ENCODE measurements at places on chromosomes 16 and 17.
A peak's percentile ranks its signal among the peaks of the same experiment; 100 is the strongest.

DNA sequence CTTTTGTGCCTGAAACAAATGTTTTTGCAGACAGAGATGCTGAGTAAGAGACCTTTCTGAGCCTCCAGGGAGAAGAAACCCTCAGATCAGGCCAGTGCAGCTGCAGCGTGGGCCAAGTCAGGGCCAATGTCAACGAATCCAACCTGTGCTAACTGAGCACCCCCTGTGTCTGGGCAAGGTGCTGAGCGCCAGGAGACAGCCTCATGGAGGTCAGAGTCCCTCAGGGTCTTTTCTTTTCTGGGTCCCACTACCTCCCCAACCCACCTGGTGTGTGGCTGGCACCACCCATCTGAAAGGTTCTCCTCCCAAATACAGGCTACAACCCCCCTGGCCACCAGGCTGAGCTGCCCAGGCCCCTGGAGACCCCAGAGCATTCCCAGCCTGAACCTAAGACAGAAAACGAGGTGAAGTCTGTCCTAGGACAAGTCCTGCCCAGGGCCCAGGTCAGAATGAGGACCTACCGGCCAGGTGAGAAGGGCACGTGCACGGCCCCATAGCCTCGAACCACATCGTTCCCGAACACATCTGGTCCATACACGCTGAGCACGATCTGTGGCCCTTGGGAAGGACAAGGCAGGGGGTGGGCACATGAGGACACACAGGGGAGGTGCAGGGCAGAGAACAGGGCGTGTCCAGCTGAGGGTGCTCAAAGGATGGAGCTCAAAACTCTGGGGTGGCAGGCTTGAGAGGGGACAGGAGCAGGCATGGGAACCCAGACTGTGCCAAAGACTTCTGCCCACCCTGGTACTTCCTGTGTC is 15.0 kb downstream of the B9D1 start:
- DNase-seq, result no peak

DNA sequence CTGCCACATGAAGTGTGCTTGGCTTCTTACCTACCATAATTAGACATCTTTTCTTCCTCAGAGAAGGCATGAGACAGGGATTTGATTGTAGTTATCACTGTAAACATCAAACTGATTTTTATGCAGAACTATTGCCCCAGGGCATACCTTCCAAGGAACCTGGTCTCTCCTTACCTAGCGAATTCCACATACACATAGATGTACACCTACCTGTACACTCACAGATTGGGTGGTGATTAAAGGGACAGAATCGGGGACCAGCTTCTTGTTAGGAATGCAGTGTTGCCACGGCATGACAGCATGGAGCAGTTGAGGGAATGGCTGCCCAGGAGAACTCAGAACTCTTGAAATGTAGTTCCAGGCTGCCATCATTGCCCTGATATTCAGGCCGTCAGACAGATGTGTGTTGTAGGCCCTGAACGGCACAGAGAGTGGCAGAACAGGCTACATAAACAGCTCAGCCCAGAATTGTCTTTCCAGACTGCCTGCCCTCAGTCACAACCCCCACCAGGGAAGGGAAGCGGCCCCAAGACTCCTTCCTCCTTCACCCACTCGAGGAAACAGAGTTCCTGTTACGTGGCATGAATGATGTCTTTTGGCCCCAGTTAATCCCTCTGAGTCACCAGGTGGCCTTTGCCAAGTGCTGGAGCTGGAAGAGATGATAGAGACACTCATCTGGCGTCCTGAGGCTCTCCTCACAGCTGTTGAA is 17.8 kb upstream of the NAGLU start:
- DNase-seq, result peak; percentile 88

DNA sequence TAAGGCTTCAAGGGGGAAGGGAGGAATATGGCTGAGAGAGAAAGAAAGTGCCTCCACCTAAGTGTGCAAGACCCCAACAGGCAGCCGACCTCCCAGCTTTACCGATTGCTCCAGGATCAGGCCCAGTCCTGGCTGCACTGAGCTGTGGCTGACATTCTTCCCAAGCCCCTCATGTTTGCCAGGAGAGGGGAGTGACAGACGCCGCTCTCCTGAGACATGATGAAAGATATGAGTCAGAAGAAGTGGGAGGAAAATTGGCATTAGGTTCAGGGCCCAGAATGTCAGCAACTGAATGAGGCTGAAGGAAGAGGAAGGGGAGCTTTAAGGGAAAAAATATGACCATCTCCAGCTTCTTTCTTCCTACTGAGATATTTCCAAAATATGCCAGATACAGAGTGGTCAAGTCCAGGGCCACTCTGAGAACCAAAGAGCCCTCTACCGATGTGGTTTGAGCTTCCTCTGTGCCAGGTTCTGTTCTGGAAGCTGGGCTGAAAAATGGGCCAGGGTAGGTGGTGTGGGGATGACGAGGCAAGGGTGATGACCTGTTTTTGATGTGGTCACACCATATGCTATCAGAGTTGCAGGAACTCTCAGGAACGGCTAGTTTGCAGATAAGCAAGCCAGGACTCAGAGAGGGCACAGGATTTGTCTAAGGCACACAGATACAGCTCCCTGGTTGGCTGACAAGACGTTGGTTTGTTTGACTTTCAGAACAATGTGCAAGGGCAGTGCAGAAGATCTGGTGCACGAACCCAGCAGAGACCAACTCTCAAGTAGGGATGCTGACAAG is 176.7 kb downstream of the SOX9 start:
- DNase-seq, result peak; percentile 54

GRCh38 chr17:81648013-81648706 is 8.2 kb downstream of the PDE6G start:
- DNase-seq, result no peak

DNA sequence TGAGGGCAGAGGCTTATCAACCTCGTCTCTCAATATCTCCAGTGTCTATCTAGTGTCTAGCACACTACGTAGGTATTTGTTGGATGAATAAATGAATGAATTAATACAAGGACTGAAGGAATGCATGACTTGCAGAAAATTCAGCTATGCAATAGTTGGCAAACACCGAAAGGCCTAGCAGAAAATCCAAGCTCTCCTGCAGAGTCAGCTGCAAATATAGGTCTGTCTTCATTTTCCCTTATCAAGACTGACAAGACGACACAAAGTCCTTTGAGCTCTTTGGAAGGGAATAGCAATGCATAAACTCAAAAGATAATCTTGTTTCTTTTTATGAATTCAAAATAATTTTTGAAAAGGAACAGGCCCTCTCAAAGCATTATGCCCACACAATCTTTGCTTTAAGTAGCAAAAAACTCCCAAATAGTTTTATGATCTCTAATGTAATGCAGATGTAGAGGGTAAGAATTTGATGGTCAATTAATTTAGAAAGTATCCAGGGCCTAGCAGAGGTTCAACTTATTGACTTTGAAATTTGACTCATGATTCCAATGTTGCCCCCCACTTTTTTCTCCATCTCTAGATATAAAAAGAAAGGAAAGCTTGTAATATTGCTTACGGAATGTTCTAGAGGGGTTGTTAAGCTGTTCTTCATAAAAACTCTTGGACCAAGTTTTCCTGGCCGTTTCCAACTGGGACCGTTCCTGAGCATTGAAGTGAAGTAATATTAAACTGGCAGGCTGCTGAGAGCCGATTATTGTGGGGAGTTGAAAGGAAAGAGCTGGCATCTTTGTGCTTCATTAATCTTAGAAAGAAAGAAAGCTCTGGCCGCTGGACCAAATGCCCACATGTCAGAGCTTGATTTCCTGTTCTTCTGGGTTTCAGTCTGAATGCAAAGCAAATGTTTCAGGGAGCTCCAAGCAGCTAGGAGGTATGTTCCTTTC is 227.3 kb downstream of the HS3ST3A1 start:
- no peak for DNase-seq

DNA sequence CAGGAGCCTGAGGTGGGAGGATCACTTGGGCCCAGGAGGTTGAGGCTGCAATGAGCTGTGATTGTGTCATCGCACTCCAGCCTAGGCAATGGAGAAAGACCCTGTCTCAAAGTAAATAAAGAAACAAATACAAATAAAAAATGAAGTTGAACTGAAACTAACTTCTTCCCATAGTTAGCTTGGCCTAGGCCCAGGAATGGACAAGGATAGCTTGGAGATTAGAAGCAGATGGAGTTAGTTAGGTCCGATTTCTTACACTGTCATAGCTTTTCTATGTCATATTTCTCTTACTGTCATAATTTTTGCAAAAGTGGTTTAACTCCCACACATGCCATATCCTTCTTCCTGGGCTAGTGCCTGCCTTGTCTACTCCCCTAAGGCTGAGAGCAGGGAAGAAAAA is 154.7 kb upstream of the CACNG3 start:
- DNase-seq, result no peak

DNA sequence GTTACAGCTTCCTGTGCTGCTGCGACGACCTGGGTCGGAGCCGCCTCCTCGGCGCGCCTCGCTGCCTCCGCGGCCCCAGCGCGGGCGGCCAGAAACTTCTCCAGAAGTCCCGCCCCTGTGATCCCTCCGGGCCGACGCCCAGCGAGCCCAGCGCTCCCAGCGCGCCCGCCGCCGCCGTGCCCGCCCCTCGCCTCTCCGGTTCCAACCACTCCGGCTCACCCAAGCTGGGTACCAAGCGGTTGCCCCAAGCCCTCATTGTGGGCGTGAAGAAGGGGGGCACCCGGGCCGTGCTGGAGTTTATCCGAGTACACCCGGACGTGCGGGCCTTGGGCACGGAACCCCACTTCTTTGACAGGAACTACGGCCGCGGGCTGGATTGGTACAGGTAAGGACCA is 746 bp downstream of the HS3ST2 start:
- DNase-seq, result no peak

- DNase-seq, result no peak
Observed at GRCh38 chr17:44170499-44171201, at the start of gene ASB16. TSS of gene ASB16 (plus strand) at chr17:44170704. CDS start at chr17:44170790, 86 bp downstream.

DNA sequence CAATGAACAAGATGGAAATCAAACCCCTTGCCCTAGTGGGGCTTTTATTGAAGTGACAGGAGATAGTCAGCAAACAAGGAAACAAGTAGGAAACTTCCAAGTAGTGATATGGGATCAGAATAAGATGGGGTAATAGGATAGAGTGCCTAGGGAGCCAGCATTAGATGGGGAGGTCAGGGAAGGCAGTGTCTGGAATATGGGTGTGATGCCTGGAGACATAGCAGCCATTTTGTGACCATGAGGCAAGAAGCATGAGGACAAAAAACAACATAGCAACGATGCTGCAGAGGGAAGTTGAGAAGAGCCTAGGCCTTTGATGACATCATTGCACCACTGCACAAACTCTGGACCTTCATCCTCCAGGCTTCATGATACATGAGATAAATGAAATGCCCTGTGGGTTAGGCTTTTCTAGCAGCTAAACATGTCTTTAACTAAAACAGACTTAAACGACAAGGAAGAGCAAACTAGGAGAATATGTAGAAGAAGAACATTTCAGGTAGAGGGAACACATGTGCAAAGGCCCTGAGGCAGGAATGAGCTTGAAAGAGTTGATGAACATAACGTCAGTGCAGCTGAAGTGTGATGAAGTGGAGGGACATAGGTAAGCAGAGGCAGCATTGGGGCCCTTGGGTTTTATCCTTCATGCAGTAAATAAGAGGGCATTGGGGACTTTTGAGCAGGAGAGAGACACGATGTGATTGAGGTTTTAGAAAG is 18.2 kb upstream of the TMEM11 start:
- no peak for DNase-seq

DNA sequence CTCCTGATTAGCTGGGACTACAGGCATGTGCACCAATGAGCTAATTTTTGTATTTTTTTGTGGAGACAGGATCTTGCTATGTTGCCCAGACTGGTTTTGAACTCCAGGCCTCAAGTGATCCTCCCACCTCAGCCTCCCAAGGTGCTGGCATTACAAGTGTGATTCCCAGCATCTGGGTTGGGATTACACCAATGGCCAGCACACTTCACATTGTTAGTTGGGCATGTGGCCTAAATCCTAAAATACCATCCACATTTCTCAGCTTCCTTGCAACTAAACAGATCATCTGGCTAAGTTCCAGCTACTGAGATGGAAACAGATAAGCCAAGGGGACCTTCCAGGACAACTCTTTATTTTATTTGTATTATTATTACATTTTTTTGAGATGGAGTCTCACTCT is 9.9 kb downstream of the RABEP2 start:
- no peak for DNase-seq

- DNase-seq, result no peak
Observed at GRCh38 chr17:7290685-7291084, 3.8 kb downstream of the YBX2 start.

DNA sequence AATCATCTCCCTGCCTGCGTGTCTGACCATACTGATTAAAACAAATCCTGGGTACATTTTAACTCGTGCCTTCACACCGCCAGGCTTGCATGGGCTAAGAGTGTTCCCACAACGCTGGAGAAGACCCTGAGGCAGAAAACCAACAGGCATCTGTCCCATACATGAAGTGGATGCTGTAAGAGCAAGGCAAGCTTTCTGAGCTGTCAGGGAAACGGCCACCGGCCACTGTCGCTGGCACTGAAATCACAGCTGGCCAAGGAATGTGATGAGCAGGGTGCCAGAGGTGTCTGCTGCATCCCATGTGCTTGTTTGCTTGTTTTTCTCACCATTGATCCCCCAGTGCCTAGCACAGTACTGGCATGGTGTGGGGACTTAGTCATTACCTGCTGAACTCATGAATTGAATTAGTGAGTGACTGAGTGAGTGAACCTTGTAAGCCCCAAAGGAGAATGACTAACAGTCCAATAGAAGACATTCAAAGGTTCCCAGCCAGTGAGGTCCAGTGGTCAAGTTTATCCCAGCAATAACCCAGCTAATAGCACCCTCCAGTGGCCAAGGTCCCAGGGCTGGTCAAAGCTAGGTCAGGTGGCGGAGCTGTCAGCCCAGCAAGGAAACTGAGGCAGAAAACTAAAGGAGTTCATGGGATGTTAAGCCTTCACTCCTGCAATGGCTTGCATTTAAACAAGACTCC is 92.7 kb upstream of the CDH5 start:
- no peak for DNase-seq

- no peak for DNase-seq
Observed at GRCh38 chr16:56300891-56301850, 109.9 kb downstream of the GNAO1 start.

GRCh38 chr17:33871720-33872540 is 383.2 kb upstream of the CCL2 start:
- no peak for DNase-seq

DNA sequence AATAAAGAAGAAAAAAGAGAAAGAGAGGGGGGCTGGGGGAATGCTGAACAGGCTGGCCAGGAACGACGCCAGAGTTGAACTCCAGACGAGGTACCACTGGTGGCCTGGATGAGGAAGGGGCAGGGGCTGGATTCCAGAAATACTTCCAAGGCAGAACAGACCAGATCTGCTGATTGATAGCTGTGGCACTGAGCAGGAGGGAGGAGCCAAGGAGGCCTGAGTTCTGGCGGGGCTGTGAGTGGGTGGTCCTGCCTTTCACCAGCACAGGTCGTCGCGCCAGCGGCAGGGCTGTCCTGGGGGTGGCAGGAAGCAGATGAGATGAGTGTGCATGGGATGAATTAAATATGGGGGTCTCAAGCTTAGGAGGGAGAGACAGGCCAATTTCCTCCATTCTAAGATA is 5.5 kb downstream of the CCDC42 start:
- no peak for DNase-seq
